Stimulated activated CD8-positive, alpha-beta memory T cell treated with anti-CD3 and anti-CD28 coated beads, Interleukin-7, amount 100 ng/mL, for 24 hours (primary cell): ENCODE measurements at places on chromosomes 13 and 19.

DNA sequence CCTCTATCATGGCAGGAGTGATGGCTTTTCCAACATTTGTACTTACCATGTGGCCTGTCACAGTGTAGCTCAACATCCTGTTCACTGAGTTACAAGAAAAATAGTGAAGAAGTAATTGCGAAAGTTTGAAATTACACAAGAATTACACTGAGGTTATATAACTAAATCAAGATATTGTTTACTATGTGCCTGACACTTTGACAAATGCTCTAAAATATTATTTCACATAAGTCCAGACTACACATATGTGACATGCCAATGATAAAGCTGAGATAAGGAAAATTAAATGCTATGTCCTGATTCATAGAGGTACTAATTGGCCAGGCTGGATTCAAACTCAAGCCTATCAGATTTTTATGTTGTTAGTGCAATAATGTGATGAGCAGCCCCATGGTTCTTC lies 451.7 kb downstream of the PCDH9 start:
- DNase-seq = no peak

- peak; percentile 35 for DNase-seq
Measured at GRCh38 chr19:11422163-11423065, 3.3 kb upstream of the RGL3 start.

- no peak for DNase-seq
Measured at GRCh38 chr19:5152013-5152763, 183.3 kb downstream of the KDM4B start.

DNA sequence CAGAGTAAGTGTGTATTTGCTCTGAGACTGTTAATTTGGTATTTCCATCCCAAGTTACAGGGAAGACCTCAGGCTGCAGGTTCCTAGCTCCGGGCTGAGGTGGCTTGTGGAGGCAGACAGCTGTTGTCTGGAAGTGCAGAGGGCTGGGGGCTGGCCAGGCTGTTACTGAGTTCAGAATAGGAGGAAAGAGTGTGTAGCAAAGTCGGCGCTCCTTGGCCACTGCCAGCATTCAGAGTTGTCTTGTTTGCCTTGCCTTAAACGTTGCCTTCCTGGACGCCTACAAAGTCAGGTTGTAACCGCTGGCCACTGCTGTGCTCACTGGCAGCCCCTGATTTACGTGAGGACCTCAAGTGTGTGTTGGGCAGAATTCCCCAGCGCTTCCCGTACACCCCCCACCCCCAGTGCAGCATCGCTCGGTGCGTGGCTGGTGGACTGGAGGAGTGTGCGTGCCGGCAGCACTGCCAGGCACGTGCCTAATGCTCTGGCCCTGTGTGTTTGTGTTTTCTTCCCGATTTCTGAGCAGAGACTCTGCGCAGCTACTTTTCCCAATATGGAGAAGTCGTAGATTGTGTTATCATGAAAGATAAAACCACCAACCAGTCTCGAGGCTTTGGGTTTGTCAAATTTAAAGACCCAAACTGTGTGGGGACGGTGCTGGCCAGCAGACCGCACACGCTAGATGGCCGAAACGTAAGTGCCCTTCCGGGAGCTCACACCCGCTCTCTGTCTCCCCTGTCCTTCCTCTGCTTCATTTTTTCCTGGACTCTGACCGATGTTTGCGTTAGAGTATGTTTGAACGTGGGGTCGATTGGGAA lies 10.5 kb downstream of the DAZAP1 start:
- no peak for DNase-seq
